Purkinje cell (primary cell): ENCODE measurements at places on chromosomes 4 and X. TPM values are rescaled to one million over a fixed set of nuclear protein-coding genes. Genes with fewer than 3 reads are reported as not detected.

RAB39B gene
- polyA plus RNA-seq: 19.7 and 22.1 TPM in 2 replicates

PCDH18 gene
- 0.08 TPM in 1 of 2 replicates, not detected in the other for polyA plus RNA-seq

SPARCL1 gene
- polyA plus RNA-seq: 209 and 469 TPM in 2 replicates

ARX gene
- polyA plus RNA-seq: 0.66 and 2.2 TPM in 2 replicates

ETDB gene
- polyA plus RNA-seq: not detected in 2 replicates

GPR82 gene
- 0.42 and 0.85 TPM in 2 replicates for polyA plus RNA-seq
